ENCODE measurements at places on chromosomes 7 and 10.

DNA sequence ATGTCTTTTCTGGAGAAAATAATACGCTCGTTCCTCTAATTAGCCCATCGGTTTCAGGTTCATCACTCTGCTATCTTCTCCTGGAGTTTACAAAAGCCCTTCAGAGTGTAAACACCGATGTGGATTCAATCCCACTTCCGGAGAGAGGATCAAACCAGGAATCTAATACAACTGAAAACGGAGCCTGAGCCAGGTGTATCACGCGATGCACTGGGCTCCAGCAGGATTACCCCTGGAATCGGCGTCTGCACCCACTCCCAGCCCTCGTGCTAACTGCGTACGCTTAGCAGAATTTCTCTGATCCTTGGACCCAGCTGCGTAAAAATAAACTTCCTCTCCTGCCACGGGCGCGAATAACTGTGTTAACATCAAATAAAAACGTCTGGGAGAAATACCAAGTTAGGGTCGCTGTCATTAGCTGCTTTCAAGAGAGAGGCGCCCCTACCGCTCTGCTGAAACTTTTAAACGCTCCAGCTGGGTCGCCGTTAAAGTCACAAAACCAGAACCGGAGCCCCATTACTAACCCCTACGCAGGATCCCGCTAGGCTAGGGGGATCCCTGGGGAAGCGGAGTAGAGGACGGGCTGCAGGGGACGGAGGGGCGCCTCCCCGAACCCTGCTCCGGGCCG is 502 bp downstream of the ZNF3 start:
- no peak for DNase-seq

GRCh38 chr7:6613706-6614105 is 1.7 kb upstream of the ZNF853 start:
- no peak for DNase-seq

- DNase-seq = no peak
These were observed 150.6 kb downstream of the SLIT1 start for GRCh38 chr10:97034958-97035769.

DNA sequence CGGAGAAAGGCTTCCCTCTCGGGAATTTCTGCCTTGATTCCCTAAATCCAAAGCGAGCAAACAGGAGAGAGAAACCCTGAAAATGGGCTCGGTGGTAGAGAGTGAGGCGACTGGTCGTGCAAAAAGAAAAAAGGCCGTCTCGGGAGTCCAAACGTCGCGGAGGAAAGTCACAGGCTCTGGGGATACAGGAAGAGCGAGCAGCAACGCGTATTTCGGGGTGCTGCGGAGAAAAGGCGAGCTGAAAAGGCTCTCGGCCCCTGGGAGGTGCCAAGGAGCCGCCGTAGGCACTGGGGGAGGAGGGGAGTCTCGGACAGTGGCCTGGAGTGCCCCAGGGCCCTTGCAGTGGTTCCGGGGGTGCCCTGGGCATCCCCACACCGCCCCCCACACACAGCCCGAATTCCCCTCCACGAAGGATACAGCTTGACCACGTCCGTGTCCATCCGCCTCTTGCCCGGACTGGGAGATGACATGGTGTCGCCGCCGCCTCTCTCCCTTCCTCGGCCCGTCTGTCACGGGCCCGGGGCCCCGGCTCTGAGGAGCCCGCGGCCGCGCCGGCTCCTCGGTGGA is 591 bp downstream of the UBE2H start:
- DNase-seq = no peak

DNA sequence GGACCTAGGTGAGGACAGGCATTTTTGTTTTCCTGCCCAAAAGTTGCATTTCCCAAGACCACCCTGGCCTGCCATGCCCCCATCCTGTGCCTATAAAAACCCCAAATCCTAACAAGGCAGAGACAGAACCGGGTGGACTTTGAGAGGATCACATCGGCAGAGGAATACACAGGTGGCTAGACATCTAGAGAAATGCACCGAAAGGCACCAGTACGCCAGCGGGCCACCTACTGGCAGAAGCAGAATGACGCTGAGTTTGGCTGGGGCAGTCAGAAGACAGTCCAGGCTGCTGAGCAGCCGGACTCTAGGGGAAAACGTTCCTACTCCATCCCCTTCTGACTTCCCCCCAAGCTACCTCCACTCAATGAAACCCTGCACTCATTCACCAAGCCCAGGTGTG is 2.8 kb downstream of the AKR1C4 start:
- no peak for DNase-seq
